ENCODE measurements at places on chromosomes 1 and 21.

GRCh38 chr1:32048440-32048839 lies 24.3 kb upstream of the TMEM39B start:
- no peak for DNase-seq

GRCh38 chr1:180353945-180354344 lies 123.9 kb downstream of the LHX4 start:
- no peak for DNase-seq

DNA sequence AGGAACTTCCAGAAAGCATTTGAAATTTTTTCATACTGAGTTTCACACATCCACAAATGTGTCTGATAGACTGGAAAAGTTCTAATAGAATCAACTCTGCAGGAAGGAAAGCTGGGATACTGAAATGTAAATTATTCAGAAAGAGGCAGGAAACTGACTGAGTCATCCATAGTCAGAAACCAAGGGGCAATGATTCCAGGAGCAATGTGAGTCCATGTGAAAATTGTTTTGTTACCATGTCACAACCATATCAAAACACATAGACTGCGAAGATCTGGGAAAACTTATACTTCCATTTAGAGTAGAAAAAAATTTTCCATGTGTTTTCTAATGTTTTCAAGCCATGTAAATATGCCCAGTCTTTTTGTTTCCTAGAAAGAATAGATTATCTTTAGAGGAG lies 142.3 kb upstream of the TMPRSS15 start:
- no peak for DNase-seq

GRCh38 chr1:198269646-198269940 lies 112.8 kb downstream of the NEK7 start:
- no peak for DNase-seq

GRCh38 chr1:218985424-218985984 lies 188.2 kb upstream of the LYPLAL1 start:
- DNase-seq = no peak

DNA sequence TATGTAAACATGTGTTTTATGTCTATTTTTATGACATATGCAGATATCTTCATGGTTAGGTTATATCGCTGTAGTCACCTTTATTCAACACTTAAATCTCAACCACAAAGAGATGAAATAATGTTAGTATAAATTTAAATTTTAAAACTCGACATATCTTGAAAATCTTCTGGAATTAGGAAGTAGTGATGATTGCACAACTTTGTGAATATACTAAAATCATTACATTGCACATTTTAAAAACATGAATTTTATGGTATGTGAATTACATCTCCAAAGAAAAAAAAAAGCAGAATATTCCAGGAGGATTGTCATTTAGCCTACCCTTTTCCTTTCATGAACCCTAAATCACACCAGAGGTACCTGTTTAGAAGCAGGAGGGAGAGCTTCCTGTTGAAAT lies 39.4 kb upstream of the CACYBP start:
- no peak for DNase-seq

GRCh38 chr1:110424699-110425611 lies 17.5 kb upstream of the LAMTOR5 start:
- DNase-seq = no peak

DNA sequence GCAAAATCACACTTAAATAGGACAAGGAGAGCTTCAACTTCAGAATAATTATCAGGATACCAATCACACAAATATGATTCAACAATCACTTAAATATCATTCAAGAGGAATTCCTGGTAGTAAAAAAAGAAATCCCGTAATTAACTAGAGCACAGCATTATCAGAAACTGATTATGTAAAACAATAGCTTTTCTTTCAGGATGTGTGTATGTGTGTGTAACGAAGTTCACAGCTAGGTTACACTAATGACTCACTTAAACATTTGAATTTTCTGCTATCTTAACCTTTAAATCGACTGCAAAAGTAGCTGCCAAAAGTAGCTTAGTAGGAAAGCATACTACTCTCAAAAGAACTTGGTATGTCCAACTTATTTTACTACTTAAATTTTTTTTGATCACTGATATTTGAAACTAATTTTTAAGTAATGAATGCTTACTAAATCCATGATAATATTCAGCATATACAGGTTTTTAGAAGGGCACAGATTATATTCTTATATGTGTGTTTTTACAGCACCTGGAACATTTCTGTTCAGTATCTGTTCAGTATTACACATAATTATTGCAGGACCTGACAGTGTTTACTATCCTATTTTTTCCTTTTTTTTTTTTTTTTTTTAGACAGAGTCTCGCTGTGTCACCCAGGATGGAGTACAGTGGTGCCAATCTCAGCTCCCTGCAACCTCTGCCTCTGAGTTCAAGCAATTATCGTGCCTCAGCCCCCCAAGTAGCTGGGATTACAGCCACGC lies 4.2 kb downstream of the RERE start:
- DNase-seq = no peak

DNA sequence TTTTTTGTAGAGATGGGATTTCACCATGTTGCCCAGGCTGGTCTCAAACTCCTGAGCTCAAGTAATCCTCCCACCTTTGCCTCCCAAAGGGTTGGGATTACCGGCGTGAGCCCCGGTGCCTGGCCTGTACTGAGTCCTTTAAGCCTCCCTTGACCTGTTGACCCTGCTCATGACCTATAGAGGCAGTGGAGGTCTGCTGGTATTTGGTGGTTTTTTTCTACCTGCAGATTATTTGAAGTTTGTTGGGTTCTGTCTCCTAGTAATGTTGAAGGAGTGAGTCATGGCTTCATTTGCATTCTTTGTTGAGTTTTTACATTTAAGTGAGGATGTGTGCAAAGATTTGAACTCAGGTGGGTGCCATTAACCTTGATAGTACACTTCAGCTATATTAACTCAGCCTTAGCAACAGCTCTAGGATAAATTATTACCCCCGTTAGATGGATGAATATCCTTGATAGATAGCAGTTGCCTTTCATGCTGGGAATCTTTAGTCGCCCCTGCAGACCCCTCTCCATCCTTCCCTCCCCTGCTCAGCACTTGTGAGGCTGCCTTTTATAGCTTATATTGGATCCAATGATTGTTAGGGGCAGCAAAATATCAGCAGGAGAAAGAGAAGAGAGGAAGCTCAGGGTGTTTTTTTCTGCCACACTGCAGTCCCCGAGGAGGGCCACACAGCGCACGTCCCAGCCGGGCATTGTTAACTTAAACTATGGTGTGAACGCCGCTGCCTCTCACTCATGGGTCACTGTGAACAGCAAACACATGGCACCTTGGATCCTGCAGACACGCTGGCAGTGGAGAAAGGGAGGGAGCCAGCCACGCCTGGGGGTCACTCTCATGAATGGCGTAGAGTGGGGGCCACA lies 14.9 kb upstream of the NPPB start:
- no peak for DNase-seq

GRCh38 chr1:166933633-166934032 lies 41.7 kb downstream of the ILDR2 start:
- DNase-seq = no peak

GRCh38 chr1:177858332-177858821 lies 111.5 kb downstream of the SEC16B start:
- no peak for DNase-seq

- no peak for DNase-seq
Observed at GRCh38 chr1:177915641-177916040, 54.2 kb downstream of the SEC16B start.

- no peak for DNase-seq
Observed at GRCh38 chr21:40595806-40596205, 251.2 kb downstream of the DSCAM start.

DNA sequence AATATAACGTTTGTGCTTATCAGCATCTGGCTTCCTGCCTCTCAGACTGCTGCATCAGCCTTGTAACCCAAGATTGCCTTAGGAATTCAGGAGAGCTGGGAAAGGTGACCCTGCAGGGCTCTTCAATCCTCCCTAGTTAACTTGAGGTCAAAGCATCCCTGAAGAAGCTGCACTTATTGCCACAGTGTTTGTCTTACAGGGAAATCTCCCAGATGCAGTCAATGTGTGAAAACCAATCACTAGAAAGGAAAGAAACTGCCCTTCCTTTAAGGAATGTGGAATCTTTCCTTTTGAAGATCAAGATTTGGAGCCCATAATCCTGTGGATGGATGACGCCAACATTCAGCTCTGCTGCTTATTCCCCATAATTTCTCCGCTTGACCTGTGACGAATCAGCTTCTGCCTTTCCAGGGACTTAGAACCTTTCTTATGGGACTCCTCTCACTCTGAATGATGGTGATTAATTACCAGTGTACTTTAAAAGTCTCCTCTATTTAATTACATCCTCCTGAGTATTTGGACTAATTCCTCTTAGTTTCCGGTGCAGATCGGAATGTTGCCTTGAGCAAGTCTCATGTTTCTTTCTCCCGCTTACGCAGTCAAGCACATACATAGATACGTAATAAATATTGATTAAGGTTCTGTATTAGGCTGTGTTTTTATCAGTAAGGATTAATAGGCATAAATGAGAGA lies 14.4 kb downstream of the ADAMTS5 start:
- DNase-seq = no peak

DNA sequence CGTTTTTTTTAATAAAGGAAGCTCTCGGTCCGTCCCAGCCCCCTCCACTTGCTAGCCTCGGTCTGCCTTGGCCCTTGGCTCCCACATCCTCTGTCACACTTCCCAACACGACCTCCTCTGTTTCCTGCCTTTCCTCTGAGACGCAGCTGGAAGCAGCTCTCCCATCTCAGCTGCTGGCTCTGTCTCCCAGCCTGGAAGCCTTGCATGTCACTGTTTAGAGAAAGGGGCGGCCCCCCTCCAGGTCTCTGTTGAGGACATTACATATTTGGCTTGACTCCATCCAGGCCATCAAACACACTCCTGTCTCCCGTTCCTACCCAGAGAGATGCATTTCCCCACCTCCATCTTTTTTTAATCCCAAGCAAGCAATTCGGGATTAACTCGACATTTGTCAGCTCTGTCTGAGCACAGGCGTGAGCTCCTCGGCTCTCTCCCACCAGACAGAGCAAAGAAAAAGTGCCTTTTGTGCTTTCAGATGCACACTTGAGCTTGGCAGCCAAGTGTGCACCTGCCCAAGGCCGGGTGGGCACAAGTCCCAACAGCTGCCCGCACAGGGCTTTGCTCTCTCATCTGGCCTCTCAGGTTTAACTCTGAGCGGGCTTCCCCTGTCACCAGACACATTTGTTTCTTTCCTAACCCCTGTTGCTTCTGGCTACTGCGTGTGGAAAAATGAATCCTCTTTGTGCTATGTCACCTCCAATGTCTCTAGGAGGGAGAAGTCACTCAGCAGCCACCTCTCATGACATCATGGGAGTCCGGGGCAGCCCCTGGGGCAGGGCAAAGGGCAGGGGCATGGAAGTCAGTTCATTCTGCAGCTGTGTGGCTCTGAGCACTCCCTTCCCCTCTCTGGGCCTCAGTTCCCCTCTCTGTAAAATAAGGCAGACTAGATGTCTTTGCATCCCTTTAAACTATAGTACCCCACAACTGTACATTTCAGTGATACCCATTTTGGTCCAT lies 108.3 kb downstream of the KCND3 start:
- no peak for DNase-seq

DNA sequence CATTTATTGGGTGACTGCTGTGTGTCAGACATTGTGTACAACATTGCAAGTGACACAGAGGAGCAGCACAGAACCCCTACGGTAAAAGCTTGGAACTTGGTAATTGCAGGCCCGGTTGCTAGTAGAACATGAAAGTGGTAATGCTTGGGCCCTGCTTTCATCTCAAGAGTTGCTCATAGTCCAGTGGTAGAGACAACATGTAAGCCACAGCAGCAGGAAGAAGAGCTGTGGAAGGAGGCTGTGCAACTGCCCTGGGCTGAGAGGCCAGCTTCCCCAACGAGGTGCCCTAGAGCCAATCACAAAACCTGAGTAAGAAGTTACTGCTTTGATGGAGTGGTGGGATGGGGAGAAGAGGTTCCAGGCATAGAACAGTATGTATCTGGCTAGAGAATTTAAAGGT lies 18.4 kb downstream of the CNIH4 start:
- no peak for DNase-seq

DNA sequence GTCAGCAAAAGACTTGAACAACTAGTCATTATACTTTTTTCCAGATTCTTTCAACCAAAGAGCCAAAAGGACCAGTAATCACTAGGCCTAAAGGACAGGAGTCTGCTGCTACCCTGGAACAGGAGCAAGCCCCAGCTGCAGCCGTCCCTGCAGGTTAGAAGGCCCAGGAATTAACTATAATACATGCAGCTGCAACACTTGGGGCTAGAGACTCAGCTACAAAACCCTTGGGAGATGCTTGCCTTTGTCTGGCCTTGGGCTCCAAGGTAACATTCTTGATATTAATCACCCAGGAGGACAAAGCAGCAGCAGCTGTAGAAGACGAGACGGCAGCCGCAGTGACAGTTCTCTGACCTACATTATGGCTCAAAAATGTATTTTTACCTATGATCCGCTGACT lies 841.2 kb upstream of the ADGRL4 start:
- no peak for DNase-seq

DNA sequence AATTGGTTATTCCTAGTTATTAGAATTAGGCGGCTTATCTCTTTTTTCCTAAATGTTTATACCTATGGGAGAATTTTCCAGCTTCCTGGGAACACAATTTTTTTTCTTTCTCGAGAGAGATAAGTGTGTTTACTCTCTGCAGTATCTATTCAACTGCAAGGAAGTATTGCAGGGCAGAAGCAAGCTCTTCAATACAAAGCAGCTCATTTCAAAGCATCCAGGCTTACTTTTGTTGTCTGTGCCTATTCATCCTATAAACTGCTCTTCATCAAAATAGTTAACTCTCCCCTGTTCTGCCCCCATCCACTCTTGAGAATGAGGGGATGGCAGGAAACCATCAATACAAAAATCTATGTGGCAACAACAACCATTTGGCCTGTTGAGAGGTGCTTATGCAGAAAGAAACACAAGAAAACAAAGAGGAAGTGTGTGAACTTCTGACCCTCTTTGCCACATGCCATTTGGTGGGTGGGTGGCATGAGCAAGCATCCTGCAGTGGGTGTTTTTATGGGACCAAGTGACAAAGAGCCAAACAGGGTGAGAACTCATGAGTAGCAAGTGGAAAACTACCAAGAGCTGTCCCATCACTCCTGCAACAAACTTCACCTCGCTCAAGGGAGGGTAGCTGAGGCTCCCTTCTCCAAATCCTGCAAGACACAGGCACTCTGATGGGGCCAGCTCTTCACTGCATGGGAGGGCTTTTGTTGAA lies 50.6 kb upstream of the MRPS6 start:
- DNase-seq = no peak

- DNase-seq = no peak
Observed at GRCh38 chr1:239456788-239457187, 70.4 kb downstream of the CHRM3 start.

- DNase-seq = no peak
Observed at GRCh38 chr1:101298663-101299062, 61.8 kb downstream of the S1PR1 start.

GRCh38 chr1:44842862-44843655 lies at the start of gene PTCH2:
Gene PTCH2 (minus strand): TSS chr1:44843253. CDS start chr1:44842932, 321 bp downstream.
- DNase-seq = no peak

GRCh38 chr1:153032073-153032472 lies 1.1 kb downstream of the SPRR1B start:
- DNase-seq = no peak

DNA sequence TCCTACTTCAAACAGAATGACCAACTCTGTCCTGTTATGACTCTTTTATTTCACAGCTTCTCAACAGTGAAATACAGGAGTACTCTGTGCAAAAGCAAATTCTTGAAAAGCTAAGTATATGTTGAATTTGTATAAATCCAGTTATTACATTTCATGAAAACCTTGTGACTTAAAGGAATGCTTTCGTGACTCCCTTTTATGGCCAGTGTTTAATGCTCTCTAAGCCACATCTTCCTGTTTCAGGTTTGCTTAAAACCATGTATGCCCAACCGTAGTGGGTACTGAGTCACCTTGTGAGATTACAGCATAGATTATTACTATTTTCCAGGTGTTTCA lies 40.2 kb upstream of the KIF1B start:
- DNase-seq = no peak

GRCh38 chr1:26529405-26529654 lies 231 bp upstream of the RPS6KA1 start:
- no peak for DNase-seq

Measured in stimulated activated CD8-positive, alpha-beta memory T cell treated with anti-CD3 and anti-CD28 coated beads, Interleukin-7, amount 100 ng/mL, for 24 hours (primary cell).